ENCODE measurements at places on chromosomes 4 and X. TPM values are rescaled to one million over a fixed set of nuclear protein-coding genes. Genes with fewer than 3 reads are reported as not detected.

DNA sequence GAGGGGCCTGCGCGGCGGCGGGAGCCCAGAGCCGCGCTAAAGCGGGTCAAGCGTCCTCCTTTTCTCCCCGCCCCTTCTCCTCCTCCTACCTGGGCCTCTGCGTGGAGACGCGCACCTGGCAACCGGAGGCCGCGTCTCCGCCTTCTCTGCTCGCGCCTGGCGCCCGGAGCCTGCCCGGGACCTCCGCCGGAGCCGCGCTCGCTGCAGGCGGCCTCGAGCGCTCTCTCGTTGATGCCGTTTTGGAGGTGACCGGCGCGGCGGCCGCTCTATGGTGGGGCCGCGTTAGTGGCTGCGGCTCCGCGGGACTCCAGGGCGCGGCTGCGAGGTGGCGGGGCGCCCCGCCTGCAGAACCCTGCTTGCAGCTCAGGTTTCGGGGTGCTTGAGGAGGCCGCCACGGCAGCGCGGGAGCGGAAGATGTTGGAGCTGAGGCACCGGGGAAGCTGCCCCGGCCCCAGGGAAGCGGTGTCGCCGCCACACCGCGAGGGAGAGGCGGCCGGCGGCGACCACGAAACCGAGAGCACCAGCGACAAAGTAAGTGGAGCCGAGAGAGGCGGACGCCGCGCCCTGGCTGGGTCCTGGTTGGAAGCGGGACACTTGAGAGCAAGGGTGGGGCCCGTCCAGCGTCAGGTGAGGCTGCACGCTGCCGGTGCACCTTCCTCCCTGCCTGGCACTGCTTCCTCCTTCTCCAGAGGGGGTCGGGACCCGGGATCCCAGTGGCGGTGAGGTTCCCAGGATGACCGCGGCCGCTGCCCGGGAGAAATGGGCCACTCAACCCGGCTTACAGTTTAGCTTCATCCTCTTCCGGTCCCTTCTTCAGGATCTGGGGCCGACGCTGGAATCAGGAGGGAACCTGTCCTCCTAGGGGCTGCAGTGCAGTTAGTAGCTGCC lies at the start of gene CDS1:
CDS1 (plus strand) TSS at position 140 of the 888 bp plus-strand sequence; CDS start at position 415, 275 bp downstream.
- DNase-seq, result no peak

DNA sequence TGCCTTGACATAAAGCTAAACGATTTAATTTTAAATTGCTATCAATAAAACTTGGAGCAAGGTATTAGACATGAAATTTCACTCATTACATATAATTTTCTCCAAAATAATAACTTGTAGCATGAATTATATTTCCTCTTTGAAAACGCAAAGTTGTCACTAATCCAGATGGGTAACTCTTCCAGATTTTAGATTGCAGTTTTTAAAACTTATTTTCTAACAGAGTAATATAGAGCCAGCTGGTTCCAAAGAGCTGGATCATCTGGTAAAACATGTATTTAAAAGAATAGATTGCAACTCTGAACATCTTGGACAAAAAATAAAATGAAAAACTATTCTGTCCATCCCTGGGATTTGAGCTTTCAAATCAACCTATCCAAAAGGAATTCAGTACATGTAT lies 238.2 kb upstream of the INTU start:
- no peak for DNase-seq

DNA sequence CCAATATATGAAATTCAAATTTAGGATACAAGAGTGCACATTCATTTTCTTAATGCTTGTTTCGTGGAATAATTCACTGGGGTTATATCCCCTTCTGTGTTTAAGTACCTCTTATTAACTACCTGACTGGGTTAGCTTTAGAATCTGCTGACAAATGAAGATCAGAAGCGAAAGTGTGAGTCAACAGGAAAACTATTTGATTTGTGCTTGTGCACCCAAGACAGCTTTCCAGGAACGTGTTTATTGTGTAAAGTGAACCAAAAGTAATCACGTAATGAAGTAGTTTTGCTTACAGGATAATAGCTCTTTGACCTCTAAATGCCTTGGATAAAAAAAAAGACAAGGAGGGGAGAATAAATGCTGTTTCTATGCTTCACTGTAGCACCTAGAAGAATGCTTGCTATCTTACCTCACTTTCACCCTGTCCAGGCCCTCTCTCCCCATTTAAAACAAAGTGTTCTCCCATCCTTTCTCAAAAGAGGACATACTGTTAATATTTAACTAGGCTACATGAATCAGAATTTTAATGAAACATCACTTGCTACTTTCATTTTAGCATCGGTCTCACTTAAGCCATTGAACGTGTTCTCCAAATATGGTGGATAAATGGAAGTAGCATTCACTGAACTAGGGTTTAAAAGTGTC lies 141.9 kb downstream of the THOC2 start:
- DNase-seq, result no peak

- no peak for DNase-seq
Measured at GRCh38 chr4:45353161-45353560, 626.8 kb upstream of the GNPDA2 start.

Gene MAGEE2
- total RNA-seq, result not detected

Gene FIP1L1
- 55.8 TPM for total RNA-seq

DNA sequence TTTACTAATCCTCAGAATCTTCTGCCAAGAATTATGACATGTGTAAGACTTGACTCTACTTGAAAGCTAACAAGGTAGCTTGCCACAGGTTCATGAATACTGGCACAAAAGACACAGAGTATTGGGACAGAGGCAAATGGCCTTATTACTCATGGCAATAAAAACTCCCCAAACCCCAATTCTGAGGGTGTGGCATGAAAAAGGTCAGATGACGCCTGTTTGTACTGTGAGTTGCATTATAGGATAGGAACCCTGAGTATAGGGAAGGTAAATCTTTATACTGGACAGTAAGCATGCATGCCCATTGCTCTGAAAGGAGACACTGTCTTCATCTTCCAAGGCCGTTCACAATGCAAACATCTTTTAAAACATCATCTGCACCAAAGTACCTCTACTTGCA lies 600.0 kb downstream of the IL1RAPL1 start:
- no peak for DNase-seq

Gene EVC2
- total RNA-seq, result 7.2 TPM

DNA sequence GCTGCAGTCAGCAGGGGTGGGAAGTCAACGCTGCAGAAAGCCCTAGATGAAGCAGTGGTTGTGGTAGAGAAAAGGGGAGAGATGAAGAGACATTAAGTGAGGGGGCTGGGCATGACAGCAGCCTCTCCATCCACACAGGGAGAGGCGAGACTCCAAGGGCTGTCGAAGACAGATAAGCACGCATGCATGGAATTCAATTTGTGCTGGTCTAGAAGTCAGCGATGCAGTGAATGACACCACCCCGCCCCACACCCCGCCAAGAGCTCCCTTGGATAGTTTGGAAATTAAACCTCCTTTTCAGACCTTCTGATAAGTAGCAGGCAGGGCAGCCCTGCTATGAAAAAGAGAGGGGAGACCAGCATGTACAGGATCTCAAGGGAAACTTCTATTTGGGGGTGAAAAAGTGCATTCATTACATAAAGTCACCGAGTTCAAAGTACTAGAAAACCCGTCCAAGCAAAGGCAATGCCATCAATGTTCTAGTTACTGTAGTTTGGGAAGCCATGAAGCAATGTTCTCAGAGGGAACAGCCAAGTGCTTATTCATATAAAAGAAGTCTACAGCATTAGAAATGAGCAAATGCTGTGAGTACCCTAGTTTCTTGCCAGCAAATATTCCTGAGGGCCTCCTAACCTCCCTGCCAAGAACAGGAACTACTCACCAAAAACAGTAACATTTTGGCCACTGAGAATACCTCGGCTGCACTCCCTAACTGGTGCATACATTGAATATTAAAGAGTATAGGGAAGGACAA lies 152.3 kb upstream of the ANXA10 start:
- DNase-seq, result peak; percentile 18

DNA sequence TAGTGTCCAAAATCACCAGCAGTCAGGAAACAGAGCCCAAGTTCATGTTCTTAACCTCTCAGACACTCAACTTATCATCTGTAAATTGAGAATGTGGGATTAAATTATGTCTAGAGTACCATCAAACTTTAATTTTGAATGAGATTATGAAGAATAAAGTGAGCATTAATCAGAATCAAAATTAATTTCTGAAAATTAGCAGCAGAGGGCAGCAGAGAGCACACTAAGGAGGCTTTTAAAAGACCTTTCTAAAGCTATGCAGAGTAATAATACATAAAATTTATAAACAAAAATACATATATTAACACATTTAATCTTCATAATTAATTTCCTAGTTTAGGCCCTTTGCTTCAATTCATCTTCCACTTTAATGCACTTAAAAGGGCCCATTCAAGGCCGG lies 7.1 kb downstream of the TASL start:
- DNase-seq, result no peak

- DNase-seq, result no peak
Measured at GRCh38 chr4:54063229-54063628, 1.2 kb downstream of the CHIC2 start.

DNA sequence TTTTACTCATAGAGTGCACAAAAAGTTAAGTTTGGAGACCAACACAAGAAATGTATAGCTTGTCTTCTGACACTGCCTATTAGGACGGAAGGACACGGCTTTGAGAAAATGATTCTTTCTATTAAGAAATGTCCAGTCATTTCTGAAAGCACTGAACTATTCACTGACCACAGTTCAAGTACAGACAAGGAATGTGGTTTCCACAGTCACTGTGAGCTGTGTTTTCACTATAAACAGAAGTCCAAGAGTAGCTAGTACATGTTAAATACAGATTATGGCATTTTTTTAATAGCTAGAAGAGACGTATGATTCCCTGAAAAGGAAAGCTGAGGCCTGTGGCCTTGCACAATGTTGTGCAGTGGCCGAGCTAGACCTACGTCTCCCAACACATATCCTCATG lies 115.1 kb upstream of the GPM6A start:
- DNase-seq, result no peak

All from skin of body (tissue), 3 donors.